ENCODE measurements at places on chromosomes 1 and 21. TPM values are rescaled to one million over a fixed set of nuclear protein-coding genes. Genes with fewer than 3 reads are reported as not detected.

DNA sequence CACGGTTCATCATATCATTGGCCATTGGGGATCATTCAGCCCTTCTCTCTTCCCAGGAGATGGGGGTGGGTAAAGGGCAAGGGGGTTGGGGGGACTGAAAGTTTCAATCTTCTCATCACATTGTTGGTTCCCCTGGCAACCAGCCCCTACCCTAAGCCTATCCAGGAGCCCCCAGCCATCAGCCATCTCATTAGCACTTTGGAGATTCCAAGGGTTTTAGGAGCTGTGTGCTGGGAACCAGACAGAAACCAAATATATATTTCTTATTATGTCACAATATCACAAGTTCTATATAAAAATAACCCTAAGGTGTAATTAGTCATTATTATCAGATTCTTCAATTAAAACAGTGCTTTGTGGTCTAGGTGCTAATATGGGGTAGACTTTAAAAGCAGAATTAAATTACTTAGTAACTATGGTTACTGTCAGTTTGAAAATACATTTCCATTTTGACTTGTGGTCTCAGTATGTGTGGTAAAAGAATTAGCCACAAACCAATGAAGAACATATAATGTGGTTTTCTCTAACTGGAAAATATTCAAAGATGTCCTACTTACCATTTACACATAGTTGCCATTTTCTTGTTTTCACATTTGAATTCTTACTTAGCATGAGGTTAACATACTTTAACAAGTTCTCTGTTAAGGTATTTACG is 28.1 kb downstream of the IL23R start:
- no peak for DNase-seq

DNA sequence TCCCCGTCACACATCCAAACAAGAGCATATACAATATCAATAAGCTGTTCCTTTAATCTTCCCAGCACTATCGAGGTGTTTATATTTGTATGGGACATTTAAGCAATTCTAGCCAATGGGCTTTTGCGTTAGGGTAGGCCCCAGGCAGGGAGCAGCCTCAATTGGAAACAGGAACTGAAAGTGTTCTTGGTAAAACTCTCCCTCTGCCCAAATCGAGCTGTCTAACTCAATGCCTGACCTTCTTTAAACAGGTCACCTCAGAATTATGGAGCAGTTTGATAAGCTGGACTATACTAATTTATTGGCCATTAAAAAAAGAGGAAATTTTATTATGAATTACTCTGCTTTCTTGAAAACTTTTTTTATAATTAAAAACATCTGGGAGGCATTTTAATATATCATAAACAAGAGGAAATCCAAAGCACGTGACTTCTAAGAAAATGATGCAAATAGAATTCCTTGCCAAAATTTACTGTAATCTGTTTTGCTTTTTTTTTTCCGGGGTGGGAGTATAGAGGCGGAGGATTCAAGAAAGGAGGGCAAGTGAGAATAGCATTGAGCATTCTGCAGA is 498.1 kb downstream of the LMO4 start:
- no peak for DNase-seq

DNA sequence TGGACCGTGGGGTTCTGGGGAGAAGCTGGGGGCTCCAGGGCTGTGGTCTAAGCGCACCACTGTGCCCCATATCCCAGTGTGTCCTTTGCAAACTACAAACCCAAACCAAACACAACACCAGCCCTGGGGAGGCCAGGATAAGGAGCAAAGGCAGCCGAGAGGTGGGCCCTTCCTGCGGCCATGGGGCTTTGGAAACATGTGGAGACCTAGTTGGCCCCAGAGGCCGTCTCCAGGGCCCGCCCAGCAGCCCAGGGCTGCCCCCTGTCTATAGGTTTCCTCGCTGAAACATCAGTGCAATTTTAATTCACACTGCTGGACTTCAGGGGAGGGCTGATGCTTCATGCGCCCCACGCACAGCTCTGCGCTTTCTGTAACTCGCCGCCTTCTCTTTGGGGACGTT is 61.3 kb downstream of the PRDM16 start:
- no peak for DNase-seq

- DNase-seq: no peak
Observed at GRCh38 chr1:6601923-6602668, 573 bp downstream of the KLHL21 start.

DNA sequence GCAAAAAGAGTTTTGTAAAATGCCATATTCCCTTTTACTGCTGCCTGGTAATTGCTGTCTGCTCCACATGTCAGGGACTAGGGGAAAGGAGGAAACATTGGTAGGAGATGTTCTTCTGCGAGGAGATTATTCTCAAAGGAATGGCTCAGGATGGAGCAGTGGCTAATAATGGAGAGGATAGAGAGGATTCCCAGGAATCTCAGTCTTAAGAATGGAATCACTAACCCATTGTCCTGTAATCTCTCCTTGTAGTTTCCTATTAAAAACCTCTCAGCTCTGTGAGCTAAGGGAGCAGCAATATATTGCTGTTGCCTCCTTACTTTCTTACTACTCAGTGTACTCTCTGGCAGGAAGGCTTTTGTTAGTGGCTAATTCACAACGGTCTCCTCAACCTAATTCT is 175.4 kb downstream of the HS2ST1 start:
- no peak for DNase-seq

DNA sequence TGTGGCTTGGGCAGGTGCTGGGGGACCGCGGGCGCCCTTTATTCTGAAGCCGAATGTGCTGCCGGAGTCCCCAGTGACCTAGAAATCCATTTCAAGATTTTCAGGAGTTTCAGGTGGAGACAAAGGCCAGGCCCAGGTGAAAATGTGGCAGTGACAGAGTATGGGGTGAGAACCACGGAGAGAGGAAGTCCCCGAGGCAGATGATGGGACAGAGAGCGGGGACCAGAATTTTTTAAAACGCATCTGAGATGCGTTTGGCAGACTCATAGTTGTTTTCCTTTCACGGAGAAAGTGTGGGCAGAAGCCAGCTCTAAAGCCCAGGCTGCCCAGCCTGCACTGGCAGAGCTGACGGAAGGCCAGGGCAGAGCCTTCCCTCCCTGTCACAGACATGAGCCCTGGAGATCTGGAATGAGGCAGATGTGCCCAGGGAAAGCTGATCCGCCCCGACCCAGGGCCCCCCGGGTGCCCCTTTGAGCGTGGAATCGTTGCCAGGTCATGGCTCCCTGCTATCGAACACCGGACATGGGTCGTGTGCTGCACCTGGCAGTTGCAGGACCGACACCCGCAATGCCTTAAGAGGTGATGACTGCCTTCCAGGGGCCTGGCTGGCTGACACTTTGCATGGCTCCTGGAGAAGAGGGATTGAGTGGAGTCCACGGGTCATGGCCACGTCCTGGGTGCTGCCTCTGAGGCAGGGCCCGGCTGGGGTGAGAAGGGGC is 6.5 kb upstream of the SLX9 start:
- DNase-seq: no peak

GRCh38 chr1:169924063-169924462 is 30.4 kb upstream of the SCYL3 start:
- DNase-seq: no peak

GRCh38 chr1:154324669-154325582 is at the start of gene ATP8B2:
Gene ATP8B2, plus strand, starts transcription at chr1:154325525. Its CDS starts 2,617 bp downstream, at chr1:154328142.
- peak; percentile 88 for DNase-seq

GRCh38 chr1:3068564-3069431 is at the start of gene PRDM16:
Gene PRDM16, plus strand, starts transcription at chr1:3069203. Its CDS starts 57 bp downstream, at chr1:3069260.
- no peak for DNase-seq

DNA sequence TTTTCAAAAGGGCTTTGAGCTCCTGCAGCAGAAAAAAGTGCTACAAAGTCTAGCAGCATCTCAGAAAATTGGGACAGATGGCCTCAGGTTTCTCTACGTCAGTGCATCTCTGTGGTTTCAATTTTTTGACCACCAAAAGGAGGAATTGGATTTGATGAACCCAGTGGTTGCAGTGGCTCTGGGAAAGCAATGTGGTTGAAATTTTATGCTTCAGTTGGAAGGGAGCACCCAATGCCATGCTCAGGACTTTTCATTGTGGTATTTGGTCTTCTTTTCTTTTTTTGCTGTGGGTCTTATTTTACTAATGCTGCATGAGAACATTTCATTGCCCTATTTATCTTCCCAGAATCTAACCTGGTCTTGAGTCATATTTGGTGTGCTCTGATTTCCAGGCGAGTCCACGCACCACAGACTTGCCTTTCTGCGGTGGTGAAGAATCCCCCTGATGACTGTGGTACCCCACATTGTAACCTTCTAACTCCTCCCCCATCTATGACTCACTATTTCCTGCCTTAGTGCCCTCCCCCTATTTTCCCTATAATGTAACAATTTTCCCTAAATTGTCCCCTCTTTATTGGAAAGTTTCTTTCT is 56.7 kb downstream of the S1PR1 start:
- DNase-seq: no peak

GRCh38 chr1:43622901-43623780 is 26.8 kb upstream of the KDM4A start:
- DNase-seq: no peak

DNA sequence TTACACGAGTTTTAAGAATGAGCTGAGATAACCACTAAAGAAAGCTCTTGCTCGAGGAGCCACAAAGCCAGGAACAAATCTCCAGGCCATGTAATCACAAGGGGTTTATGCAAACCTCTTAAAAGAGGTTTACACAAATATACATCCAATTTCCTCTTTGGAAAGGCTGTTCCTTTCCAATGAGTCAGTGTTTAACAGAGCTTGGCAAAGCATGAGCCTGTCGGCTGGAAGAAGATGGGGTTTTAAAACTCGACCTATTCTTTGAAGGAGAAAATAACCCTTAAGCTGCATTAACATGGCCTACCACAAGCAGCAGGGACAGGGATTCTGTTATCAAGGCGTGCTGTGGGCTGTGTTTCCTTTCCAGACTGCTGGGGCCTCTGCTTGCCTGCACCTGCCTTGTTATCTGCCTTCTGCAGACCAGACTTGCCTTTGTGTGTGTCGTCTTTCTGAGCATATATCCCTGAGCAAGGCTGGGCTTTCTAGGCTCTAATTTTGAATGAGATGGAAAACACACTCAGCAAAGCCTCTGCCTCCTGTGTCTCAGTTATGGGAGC is 40.6 kb upstream of the CYP2J2 start:
- no peak for DNase-seq

GRCh38 chr21:43645136-43645891 is 14.0 kb downstream of the HSF2BP start:
- no peak for DNase-seq

- DNase-seq: no peak
Observed at GRCh38 chr1:95118067-95118499, 928 bp downstream of the TLCD4 start.

- no peak for DNase-seq
Observed at GRCh38 chr1:62361431-62361830, 42.2 kb upstream of the KANK4 start.

GRCh38 chr1:31346785-31347184 is 26.1 kb downstream of the FABP3 start:
- DNase-seq: no peak

- DNase-seq: peak; percentile 26
Observed at GRCh38 chr1:224168859-224169380, 14.1 kb upstream of the DEGS1 start.

GRCh38 chr1:63873751-63874150 is 99.9 kb downstream of the ROR1 start:
- no peak for DNase-seq

DNA sequence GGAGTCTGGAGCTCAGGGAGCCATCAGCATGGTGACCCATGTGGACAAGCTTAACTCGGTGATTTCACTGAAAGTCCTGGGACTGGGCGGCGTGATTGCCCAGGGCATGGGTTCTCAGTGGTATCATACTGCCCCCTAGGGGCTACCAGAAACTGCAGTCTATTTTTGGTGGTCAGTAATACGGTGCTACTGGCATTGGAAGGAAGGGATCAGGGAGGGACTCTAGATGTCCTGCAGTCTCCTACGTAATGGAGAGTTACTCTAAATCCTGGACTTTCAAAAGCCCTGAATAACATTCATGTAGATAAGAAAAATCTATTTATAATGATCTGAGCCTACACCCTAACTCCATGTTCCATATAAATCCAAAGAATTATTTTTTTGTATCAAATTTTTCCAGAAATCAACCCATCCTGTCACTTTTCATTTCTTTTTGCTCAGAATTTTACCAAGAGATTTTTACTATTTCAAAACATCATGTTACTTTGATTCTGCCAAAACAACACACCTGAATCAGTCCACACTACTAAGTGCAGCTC is 37.3 kb downstream of the PABPC4 start:
- DNase-seq: peak; percentile 35

- DNase-seq: no peak
Observed at GRCh38 chr21:35332841-35333426, 283.8 kb upstream of the RUNX1 start.

DNA sequence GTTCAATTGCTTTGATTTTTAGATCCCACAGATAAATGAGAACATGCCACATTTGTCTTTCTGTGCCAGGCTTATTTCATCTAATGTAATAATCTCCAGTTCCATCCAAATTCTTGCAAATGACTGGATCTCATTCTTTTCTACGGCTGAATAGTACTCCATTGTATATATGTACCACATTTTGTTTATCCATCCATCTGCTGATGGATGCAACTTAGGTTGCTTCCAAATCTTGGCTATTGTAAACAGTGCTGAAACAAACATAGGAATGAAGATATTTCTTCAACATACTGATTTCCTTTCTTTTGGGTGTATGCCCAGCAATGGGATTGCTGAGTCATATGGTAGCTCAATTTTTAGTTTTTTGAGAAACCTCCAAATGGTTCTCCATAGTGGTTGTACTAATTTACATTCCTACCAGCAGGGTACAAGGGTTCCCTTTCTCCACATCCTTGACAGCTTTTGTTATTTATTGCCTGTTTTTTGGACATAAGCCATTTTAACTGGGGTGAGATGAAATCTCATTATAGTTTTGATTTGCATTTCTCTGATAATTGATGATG is 344.4 kb downstream of the KCTD3 start:
- no peak for DNase-seq

DNA sequence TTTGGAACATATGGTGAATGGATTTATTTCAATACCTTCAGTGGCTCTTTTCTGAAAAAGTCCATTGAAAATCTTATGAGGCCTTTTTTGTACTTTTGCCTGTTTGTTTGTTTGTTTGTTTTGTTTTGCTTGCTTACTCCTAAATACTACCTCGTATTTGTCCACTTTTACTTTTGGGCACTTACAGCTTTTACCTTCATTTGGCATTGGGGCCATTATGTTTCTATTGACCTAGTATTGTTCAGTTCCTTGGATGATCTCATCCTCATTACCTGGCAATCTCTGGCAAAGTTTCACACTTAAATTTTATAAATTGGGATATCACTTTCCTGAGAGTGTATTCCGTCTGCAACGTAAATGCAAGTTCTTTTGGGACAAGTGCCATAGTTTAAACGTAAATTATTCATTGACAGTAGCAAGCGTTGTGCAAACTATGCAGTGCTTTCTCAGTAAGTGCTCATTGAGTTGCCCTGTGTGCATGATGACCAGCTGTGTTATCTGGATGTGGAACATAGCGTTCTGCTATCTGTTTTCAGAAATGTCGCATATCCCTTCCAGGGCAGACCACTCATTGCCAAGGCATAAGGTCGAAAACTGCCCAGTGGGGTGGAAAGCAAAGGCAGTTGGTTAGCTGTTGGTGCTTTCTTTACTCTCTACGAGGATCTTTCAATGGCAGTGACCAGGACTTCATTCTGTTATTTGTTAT is 51.1 kb downstream of the LRRC8D start:
- DNase-seq: no peak

- no peak for DNase-seq
Observed at GRCh38 chr1:85319931-85320330, 43.5 kb upstream of the BCL10 start.

- DNase-seq: no peak
Observed at GRCh38 chr21:33802481-33802880, 113.1 kb downstream of the ATP5PO start.

The SLC45A1 gene
- total RNA-seq: 0.58 TPM

The PDE4DIP gene
- 39.1 TPM for total RNA-seq

The LRRC71 gene
- total RNA-seq: not detected

The CENPL gene
- total RNA-seq: 10.3 TPM

The TMEM79 gene
- 17.3 TPM for total RNA-seq

The TMEM240 gene
- total RNA-seq: 1.0 TPM

The GSTM1 gene
- total RNA-seq: 43.3 TPM

The RGS5 gene
- total RNA-seq: 2.1 TPM

The AMPD1 gene
- not detected for total RNA-seq

Data from T-cell (primary cell).